ENCODE measurements at places on chromosomes 6 and 20.

GRCh38 chr6:43361269-43361668, 8.2 kb downstream of the ZNF318 start:
- no peak for DNase-seq

DNA sequence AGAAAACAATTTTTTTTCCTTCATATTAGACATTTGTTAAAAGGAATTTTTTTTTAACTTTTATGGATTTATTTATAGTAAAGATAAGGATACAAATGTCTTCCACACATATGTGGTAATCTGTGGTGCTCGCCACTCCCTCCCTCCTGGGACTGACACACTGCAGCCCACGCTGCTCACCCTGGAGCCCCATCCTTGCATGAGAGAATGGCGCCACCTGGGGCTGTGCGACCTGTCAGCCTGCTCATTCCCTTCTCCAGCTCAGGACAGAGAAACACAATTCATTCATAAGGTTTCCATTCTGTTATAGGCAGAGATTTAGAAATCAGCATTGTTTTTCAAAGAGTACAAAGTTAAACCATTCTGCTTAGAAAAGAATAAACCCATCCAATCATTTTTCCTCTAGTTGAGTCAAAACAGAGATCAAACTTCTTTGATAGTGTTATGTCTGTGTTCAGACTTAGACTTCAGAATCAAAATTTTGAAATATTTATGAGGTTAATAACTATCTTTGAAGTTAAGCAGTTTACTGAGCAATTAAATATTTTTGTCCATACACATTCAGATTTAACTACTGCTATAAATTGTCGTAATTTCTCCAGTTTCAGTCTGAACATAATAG, 42.8 kb upstream of the DYNLRB1 start:
- no peak for DNase-seq

DNA sequence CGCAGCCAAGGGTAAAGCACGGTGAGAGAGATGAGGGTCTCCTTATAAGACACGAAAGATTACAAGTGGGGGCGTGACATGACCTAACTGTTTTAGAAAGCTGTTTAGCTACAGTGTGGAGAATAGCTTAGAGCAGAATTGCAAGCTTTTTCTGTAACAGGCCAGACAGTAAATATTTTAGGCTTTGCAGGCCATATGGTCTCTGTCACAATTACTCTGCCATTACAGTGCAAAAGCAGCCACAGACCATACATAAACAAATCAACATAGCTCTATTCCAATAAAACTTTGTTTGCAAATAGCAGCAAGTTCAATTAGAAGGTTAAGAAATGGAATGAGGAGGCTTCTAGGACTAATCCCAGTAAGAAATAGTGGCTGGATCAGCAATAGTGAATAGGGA, 16.8 kb downstream of the PGM3 start:
- DNase-seq = no peak

- DNase-seq = no peak
Observed at GRCh38 chr6:157374889-157375443, 6.0 kb upstream of the ZDHHC14 start.

DNA sequence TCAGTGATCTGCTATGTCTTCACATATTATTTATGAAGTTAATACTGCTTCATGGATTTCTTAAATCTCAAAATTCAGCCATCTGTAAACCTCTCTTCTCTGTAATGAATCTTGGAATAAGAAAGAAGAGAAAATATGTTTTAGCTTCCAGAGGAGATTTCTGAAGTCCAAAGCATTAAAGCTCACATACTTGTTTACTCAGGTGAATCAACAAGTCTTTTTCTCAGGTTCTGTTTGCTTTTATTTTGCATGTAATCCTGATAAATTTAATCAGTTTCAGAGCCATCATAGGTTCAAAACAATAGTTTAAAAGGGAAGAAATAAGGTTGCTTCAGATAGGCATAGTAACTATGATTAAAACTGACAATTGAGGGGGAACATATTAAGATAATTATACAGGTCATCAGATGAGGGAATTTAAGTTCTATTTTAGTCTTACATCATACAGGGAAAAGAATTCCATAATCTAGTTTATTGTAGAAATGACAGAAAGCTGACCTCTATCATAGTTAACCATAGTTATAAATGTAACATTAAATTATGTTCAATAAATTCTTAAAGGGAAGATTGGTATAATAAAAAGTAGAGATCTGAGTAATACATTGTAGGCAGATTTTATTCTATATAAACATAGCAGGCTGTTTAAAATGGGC, 716.2 kb downstream of the EYS start:
- no peak for DNase-seq

GRCh38 chr20:41275301-41275731, 42.2 kb downstream of the ZHX3 start:
- DNase-seq = no peak

DNA sequence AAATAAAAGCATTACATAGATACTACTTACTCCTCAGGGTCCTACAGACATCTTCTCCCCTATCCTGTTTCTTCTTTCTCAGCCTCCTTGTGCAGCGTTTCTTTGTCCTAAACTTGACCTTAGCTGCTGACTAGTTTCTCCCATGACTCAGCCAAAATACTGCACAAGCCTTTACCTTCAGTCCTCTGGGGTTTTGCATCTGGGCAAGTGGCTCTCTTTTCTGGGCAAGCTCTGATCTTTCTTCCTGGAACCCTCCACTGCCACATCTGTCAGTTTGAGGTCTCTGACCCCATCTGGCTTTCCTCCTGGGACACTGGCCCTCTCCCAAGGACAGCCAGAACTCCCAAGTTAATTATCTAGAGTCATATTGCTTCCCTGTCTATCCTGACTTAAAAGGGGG, 838.4 kb downstream of the DHX35 start:
- no peak for DNase-seq

DNA sequence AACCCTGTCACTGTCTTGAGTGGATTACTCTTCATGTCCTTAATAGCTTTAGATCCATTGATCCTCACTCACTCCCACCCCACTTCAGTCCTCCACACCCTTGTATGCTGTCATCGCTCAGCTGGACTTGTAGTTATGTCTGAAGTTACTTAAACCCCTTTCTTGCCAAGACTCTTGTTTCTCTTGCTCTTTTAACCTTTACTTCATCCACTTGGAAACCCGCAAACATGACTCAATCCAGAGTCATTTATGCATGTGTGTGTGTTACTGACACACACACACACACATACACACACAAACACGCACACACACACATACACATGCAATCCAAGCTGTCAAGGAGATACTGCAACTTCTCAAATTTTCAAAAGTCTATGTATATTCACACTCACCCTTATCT, 341.8 kb downstream of the SYNE1 start:
- no peak for DNase-seq

DNA sequence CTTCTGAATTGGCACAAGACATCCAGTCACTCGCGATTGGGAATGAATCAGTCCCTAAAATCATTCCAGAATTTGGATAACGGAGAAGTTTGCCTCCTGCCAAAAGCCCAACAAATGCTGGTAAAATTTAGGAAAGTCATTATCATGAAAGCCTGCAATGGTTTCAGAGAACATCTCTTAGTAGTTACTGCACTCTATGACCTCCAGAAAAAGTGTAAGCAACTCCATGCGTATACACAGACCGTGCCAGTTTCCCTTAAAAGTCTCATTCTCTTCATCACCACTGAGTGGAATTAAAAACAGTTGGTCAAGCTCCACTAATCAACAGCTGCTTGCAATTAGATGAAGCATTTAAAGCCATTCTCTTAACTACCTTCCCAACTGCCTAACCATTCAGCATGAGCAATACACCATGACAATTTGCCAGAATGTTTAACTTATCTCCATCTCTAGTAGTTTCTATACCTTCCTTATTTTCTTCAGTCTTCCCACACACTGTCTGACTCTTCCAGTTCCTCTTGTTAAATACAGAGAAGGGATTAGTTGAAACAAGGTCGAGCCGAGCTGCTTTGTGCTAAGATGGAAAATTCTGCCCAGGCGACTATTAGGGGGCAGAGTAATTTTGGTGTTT, 183.6 kb upstream of the PRDM1 start:
- no peak for DNase-seq

GRCh38 chr20:48685300-48685699, 142.5 kb downstream of the PREX1 start:
- DNase-seq = no peak

DNA sequence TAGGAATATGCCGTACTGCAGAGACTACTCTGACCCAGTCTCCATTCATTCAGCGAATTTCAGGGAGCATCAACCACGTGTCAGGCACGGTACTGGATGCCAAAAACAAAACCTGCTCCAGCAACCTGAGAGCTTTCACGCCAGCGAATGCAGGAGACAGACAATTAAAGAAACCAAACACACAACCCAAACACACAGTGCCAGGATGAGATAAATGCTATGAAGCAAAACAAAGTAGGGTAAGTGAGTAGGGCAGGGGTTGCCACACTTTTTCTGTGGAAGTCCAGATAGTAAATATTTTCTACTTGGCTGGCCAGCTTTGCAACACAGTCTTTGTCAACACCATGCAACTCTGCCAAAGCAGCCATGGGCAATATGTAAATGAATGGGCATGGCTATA, 10.0 kb downstream of the MOCS1 start:
- no peak for DNase-seq

- no peak for DNase-seq
Observed at GRCh38 chr20:23140991-23141390, 54.9 kb upstream of the CD93 start.

DNA sequence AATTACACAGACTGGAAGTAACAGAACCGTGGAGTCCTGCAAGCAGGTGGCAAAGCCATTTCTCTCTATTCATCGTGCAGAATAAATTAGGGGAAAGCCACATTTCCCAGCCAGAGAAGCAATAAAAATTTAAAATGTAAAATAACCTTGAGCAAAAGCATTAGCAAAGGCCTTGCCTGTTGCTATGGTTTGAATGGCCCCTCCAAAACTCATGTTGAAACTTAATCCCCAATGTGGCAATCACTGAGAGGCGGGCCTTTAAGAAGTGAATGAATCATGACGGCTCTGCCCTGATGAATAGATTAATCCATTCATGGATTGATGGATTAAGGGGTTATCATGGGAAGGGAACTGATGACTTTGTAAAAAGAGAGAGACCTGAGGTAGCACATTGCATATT, 679.0 kb downstream of the PTPRT start:
- no peak for DNase-seq
